ENCODE measurements at places on chromosomes 13 and 19.
A peak's percentile ranks its signal among the peaks of the same experiment; 100 is the strongest.

DNA sequence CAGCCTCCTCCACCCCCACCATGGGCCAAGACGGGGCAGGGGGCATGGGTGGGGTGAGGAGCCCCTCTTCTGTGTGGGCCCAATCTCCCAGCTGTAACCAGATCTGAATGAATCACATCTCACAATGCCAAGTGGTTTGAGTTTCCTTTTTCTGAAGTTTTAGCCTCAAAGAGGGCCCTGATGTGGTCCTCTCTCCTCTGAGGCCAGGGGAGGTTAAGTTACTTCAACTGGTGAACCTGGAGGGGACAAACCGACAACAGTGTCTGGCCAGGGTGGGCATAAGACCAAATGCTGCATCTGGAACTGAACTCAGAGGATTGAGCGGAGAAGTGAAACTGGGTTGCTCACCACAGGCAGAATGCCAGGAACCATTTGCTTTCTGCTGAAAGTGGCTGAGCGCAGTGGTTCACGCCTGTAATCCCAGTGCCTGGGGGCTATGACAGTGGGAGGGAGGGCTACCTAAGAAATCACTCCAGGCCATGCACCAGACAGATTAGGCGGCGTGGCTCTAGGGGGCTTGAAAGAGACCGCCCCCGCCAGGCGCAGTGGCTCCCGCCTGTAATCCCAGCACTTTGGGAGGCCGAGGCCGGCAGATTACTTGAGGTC lies 15.4 kb upstream of the IRGC start:
- peak; percentile 67 for DNase-seq

- no peak for DNase-seq
Observed at GRCh38 chr19:32830231-32831014, 39.1 kb downstream of the SLC7A9 start.

GRCh38 chr19:39424934-39425333 lies 10.8 kb downstream of the RPS16 start:
- DNase-seq, result no peak

DNA sequence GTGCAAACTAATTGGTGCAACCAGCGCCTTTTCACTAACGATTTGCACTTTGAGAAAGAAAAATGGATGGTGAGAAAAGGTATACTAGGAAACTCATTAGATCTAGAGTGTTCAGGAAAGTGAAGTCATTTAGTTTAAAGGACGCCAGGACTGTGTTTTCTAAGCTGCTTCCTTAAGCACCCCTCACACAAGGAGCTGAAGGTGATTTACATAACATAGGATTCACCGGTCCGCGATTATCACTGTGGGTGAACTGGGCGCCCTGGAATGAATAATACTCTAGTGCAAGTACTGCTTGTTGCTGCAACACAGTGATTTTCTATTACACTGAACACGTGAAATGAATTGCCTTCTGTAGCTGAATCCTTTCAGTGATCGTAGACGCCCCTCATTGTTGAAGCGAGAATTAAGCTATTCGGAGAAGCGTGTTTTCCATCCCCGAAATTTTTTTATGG lies 2.6 kb upstream of the MAB21L1 start:
- no peak for DNase-seq

GRCh38 chr19:13023656-13024055 lies 28.4 kb downstream of the NFIX start:
- no peak for DNase-seq

GRCh38 chr13:22700246-22700887 lies 480.4 kb upstream of the SGCG start:
- DNase-seq, result no peak

- no peak for DNase-seq
Observed at GRCh38 chr13:112941349-112941748, 27.7 kb upstream of the MCF2L start.

DNA sequence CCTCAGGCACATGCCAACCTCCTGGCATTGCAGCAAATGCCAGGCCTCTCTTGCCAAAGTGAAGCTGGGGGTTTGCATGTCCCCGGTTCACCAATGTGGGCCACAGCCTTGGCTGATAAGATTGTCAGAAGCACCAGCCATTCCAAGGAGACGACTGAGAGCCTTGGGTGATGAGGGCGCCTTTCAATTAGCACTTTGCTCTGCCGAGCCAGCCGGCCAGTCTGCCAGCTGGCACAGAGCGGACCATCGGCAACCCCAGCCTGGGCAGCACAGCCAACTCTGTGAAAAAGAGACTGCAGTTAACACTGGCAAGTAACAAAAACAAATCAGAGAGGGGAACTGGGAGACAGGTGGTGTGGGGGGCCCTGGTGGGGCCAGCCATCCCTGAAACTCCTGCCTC lies 67.3 kb downstream of the EFNB2 start:
- no peak for DNase-seq

DNA sequence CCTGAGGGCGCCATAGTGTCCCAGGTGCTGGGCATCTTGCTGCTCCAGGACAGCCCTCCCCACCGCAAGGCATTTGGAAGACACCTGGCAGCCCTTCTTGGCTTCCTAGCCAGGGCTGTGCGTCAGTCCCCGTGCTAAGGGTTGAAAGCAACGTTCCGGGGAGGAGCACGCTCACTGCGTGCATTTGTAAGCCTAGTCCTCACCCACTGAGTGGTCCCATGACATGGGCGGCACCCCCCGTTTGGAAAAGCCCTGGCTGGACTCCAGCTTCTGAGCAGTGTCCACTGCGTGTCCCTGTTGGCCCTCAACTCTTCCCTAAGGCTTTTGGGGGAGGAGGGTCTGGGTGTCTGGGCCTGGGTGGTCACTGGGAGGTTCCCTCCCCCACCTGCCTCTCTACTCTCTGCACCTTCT lies 76.3 kb upstream of the GPR183 start:
- no peak for DNase-seq

DNA sequence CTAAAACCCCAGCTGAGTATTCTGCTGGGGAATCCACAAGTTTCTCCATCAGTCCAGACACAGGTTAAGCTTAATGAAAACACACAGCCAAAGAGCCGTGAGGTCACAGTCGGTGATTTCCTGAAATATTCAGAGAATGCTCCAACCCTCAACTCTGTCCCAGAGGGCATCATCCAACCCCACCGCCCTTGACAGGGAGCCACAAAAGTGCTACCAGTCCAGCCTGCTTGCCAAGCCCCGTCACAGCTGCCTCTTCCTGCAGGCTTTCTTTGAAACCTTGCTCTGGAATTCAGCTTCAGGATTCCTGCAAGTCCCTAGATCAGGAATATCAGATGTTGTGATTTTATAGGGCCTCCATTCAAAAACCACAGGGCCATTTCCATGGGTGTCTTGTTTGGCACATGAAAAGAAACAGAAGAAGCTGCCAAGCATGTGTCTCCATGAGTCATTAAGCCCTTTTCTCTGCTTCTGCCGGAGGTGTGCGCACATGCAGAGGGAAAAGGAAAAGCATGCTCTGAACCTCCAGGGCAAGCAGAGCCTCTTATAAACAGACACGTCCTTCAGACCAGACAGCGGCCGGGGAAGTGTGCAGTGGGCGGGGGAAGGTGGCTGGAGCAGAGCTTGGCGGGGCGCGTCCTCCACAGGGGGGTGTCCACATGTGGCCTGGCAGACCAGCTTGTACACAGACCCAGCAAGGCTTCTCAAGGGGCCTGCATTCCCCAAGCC lies 164.7 kb downstream of the KATNAL1 start:
- peak; percentile 37 for DNase-seq

DNA sequence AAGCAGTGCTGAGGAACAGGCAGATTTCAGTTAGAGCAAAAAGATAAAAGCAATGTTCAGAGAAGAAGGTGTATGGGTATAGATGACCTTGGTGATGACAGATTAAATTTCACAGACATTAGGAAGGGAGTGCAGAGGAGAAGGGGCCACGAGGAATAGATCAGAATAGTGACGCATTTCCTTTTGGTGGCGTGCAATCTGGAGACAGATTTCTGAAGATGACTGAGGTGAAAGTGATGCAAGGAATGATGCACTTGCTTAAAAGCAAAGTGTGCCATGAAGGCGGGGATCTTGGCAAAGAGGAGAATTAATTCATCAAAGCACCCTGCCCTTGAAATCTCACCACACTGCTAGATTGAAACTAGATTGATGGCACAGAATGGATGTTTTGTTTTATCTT lies 202.4 kb downstream of the ITGBL1 start:
- no peak for DNase-seq

DNA sequence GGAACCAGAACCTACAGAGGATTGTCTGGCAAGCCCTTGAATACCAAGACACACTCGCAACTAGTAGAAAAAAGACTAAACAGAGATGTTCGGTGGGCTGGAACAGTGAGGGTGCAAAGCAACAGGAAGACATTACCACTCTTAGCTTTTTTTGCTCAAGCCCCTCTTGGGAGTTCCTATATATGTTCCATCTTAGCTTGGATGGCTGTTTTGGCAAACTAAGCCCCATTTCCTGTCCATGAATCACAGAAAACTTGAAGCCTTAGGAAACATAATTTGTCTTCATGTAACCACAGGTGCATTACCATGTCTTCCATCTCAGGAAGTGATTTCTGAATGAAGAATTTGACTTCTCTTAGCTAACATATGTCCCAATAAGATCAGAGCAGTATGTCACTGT lies 446.3 kb downstream of the OLFM4 start:
- DNase-seq, result no peak

- no peak for DNase-seq
Observed at GRCh38 chr13:93284064-93284463, 57.5 kb downstream of the GPC6 start.

- no peak for DNase-seq
Observed at GRCh38 chr19:6588508-6589345, 2.2 kb downstream of the CD70 start.

DNA sequence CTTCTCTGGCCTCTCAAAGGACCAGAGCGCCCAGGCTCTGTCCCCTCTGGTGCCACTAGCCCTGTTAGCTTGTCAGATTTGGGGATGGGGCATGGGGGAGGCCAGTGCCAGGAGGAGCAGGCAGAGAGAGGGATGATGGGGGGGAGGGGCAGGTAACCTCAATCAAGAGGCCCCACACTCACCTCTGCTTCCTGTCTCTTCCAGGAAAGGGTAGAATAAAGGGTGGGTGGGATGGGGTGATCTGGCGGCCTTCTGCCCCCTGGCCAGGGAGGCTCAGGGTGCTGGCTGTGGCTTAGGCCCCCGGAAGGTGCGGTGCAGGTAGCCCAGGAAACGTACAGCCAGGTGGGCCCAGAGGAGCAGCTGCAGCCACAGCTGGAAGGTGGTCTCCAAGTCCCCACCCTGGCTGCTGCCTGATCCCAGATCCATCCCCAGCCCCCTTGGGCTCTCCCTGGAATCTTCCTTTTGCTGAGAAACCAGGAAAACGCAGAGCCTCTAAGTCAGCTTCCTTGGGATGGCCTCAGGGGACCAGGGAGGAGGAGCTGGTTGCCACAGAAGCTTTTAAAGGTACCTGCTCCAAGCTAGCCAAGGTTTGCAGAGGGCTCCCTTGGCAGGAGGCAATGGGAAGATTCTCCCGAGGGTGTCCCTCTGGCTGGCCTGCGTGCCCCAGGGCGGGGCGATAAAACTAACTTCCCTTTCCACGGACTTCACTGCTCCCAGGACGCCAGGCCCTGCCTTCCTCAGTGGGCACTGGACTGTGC lies 5.3 kb downstream of the PRKACA start:
- DNase-seq, result no peak

- no peak for DNase-seq
Observed at GRCh38 chr19:7874076-7874896, at the start of gene PRR36. TSS of gene PRR36 (minus strand) at chr19:7874390. CDS start at chr19:7873689, 701 bp downstream.
